ENCODE measurements at places on chromosomes 6 and 20.

DNA sequence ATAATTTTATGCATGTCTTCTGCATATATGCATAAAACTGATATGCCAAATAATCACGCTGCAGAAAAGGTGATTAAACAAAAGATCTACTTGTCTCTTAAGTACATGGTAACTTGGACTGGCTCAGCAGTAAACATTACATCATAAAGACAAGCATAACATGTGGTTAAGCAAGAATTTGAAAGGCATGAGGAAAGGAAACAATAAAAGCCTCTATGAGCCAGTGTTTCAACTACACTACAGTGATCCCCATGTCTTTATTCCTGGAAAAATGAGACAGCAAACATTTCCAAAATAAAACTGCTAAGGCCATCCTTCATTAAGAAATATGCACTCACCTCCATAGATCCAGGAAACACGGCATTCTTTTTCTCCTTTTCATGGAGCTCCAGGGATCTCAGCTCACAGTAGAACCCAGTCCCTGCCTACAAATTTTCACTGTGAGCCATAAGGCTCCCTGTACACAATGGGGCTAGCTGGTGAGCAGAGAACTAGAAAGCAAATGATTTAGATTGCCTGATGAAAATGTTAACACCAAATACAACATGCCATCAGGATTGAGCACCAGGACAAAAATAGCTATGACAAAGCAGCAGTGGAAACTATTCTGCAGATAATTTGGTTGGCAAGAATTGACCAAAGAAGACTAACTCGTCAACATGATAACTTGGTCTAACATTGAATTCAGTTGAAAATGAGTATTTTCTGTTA lies 156.1 kb downstream of the COL21A1 start:
- peak; percentile 56 for DNase-seq

DNA sequence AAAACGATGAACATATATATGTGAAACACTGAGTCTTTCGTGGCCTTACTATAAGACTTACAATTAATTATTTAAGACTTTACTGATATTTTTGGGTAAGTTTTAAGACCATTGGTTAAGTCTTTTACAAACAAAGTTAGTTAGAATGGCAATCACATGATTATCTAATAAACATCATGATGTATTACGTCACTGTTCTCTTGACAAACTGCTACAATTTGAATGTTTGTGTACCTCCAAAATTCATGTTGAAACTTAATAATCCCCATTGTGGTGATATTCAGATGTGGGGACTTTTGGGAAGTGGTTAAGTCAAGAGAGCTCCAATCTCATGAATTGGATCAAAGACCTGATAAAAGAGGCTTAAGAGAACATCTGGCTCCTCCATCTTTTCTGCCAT lies 25.9 kb upstream of the B3GAT2 start:
- DNase-seq, result no peak

- no peak for DNase-seq
Observed at GRCh38 chr20:20685635-20686034, 26.8 kb downstream of the RALGAPA2 start.

DNA sequence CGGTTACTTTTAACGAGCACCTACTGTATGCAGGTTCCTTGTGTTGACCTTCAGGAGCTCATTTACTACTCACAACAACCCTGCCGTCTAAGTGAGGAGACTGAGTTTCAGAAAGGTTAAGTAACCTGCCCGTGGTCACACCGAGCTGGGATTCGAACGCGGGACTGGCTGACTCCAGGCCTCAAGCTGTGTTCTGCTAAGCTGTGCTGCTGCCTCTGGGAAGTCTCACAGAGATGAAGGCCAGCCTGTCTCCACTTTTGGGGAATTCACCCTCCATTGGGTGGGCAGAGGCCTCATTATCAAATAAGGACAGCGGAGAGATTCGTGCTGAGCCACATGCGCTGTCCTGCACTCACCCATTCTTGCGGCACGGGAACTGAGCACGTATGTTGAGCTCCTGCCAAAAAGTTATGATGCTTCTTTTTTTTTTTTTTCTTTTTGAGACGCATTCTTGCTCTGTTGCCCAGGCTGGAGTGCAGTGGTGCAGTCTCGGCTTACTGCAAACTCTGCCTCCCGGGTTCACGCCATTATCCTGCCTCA lies 25.9 kb upstream of the MYT1 start:
- DNase-seq, result no peak

DNA sequence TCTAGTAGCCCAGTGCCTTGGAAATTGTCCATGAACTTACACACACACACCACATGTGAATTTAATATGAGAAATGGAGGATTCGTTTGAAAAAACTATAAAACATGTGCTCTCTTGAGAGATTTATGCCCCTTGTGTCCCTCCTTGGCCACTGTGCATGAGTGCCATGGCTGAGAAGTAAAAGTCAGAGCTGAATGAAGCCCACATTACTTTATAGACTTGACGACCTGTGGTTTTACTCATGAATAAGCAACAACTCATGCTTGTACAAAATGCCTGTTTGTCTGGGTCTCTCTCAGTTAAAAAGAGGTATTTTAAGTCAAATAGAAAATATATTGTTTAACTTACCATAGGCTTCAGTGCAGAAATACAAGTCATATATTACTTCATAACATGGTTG lies 102.7 kb downstream of the KCNQ5 start:
- peak; percentile 15 for DNase-seq

DNA sequence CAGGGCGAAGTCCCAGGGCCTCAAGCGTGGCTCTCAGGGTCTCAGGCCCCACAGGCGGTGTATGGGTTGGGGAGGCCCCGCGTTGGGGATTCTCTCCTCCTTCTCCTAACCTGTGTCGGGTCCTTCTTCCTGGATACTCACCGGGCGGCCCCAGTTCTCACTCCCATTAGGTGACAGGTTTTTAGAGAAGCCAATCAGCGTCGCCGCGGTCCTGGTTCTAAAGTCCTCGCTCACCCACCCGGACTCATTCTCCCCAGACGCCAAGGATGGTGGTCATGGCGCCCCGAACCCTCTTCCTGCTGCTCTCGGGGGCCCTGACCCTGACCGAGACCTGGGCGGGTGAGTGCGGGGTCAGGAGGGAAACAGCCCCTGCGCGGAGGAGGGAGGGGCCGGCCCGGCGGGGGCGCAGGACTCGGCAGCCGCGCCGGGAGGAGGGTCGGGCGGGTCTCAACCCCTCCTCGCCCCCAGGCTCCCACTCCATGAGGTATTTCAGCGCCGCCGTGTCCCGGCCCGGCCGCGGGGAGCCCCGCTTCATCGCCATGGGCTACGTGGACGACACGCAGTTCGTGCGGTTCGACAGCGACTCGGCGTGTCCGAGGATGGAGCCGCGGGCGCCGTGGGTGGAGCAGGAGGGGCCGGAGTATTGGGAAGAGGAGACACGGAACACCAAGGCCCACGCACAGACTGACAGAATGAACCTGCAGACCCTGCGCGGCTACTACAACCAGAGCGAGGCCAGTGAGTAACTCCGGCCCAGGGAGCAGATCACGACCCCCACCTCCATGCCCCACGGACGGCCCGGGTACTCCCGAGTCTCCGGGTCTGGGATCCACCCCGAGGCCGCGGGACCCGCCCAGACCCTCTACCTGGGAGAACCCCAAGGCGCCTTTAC lies at the start of gene HLA-G:
Gene HLA-G (plus strand): TSS at position 247 of the 892 bp plus-strand sequence. CDS start 20 bp downstream, at position 267.
- no peak for DNase-seq

GRCh38 chr6:89963391-89963790 lies 69.1 kb downstream of the GJA10 start:
- DNase-seq, result no peak

GRCh38 chr20:37311710-37312355 lies 22.4 kb downstream of the MANBAL start:
- DNase-seq, result peak; percentile 35

GRCh38 chr20:45306431-45306982 lies at the start of gene RBPJL:
TSS of gene RBPJL (plus strand) at chr20:45306840. CDS start at chr20:45306923, 83 bp downstream.
- DNase-seq, result no peak

- DNase-seq, result no peak
Observed at GRCh38 chr6:147559006-147559405, 50.5 kb downstream of the SAMD5 start.

- DNase-seq, result no peak
Observed at GRCh38 chr6:118252474-118252873, 295.6 kb upstream of the PLN start.

DNA sequence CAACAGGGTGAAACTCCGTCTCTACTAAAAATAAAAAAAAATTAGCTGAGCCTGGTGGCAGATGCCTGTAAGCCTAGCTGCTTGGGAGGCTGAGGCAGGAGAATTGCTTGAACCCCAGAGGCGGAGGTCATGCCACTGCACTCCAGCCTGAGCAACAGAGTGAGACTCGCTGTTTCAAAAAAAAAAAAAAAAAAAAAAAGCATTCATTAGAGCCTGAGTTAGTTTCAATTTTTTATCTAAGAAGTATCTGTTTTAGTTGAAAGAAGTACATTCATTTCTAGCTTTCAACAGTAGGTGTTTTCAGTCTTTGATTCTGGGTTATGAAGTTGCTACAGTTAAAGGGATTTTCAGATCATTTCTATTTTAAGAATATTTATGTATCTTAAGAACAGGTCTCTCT lies 42.2 kb downstream of the ZNF292 start:
- no peak for DNase-seq

DNA sequence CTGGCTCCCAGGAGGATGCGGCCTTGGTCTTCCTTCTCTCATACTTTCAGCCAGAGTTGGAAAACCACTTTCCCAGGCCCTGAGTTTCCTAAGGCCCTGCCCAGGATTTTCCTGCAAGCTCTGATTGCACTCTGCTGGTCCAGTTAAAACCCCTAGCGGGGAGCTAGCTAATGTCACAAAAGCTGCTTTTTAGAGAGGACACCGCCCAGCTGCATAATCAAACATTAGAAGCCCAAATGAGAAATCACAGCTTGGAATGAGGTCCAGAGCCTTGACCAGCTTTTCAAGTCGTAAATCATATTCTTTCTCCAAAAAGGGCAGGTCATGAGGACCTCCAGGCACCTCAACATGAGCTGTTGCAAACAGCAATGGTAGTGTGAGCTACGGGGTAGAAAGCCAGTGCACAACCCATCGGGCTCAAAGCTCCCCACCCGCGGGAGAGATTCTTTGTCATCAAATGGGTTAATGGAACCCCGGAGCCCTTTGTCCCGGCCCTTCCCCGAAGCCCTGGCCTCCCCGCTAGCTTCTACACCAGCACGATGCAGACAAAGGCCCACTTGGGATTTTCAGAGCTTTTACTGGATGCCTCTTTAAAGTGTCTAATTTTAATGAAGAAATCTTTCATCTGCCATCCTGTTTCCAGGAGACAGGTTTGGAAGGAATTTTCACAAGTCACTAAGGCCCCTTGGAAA lies 134.0 kb downstream of the SCML4 start:
- DNase-seq, result no peak

- no peak for DNase-seq
Observed at GRCh38 chr20:15655295-15655874, 917.9 kb downstream of the KIF16B start.

Data from EL (cell line).